Right forelimb (tissue), 1 donor: ENCODE measurements at places on chromosomes 4 and X.

GRCh38 chr4:111618908-111619307, 526.3 kb upstream of the FAM241A start:
- no peak for DNase-seq

DNA sequence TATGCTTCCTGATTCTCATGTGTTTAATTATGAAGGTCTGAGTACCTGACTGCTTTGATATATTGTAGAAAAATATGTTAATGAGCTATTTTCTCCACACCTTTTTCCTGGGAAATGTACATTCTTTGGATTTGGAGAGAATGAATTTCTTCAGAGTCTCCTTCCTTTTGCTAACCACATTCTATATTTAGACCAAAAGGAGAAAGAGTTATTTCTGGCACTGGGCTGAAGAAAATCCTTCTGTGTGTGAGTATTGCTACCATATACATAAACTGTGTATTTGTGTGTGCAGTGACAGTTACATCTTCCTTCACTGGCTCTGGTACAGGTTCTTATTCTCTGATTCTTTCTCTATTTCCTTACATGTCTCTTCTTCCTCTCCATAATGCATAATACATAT, 44.5 kb upstream of the PGRMC2 start:
- no peak for DNase-seq

DNA sequence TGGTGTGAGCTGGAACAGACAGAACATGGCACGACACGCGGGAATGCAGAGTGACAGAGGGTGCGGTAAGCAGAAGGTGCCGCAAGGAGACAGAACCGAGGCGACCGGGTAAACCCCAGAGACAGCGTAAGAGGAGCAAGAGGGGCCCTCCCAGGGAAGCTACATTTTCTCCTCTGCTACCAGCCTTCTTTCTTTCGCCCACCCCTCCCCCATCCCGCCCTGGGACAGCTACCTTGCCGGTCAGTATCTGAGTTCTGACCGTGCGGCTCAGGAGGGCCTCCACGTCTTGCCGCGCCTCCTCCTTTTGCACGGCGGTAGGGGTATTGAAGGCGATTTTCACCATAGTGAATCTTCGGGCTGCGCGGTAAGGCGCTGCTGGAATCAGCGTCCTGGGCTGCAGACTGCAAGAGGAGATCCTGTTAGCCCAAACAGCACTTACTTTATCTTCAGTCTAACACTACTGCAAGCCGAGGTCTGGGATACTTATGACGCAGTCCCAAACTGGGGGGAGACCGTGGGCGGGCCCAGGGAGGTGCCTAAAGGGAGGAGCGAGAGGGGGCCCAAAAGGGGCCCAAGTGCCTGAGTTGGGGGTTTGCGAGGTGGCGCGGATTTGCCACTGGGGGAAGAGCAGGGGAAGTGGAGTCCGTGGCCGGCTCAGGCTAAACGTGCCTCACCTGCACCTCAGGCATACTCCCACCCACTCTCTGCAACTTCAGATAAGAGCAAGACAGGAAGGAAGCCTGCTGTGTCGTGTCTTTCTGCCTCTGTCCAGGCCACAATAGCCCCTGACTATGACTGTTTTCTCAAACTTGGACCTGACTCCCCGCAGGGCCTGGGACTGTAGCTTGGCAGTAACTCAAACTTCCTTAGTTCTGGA, at the start of gene ITM2A:
Gene ITM2A (minus strand): TSS at position 462 of the 877 bp plus-strand sequence. CDS start 119 bp downstream, at position 343.
- peak; percentile 77 for DNase-seq

- DNase-seq = no peak
These were observed 163.9 kb downstream of the HS3ST1 start for GRCh38 chr4:11264841-11265240.

DNA sequence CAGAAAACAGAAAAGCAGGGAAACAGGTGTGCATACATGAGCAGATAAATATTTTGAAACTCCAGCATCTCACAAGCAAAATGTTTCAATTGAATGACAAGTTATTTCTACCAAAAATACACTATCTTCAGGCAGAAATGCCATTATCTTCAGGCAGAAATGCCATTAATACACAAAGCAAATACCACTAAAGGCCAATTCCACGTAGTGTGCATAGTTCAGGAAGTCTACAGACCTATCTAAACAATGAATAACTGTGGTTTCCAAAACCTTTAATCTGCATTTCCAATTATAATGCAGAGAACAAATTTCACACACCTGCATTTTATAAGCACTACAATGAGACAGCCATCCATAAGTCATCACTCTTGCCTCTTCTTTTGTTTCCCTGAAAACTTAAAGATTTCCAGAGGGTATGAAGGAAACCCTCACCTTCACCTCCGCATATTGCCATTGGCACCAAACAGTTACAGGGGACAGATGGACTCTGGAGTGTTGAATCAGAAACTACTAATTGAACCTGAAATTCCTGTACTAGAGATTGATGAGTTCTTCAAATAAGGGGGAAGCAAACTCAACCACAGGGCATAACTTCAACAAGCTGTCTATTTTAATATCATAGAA, 179.0 kb downstream of the PDGFC start:
- no peak for DNase-seq

GRCh38 chr4:26005764-26006163, 91.7 kb downstream of the SMIM20 start:
- DNase-seq = peak; percentile 17

DNA sequence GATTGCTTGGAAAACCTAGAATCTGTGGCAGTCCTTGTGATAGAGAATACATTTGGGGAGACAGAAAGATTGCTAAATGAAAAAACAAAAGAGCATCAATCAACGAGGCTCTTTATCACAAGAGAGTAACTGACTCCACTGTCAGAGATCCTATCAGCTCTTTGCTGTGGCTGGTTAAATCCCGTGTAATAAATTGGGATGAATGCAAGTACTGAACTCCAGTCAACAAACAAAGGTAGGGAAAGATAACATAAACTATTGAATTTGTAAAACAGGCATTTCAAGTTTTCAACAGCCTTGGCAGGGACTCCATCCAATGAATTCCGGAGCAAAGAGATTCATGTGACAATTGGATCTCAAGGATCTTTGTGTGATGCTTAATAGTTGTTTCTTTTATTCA, 21.3 kb downstream of the MMRN1 start:
- DNase-seq = no peak

DNA sequence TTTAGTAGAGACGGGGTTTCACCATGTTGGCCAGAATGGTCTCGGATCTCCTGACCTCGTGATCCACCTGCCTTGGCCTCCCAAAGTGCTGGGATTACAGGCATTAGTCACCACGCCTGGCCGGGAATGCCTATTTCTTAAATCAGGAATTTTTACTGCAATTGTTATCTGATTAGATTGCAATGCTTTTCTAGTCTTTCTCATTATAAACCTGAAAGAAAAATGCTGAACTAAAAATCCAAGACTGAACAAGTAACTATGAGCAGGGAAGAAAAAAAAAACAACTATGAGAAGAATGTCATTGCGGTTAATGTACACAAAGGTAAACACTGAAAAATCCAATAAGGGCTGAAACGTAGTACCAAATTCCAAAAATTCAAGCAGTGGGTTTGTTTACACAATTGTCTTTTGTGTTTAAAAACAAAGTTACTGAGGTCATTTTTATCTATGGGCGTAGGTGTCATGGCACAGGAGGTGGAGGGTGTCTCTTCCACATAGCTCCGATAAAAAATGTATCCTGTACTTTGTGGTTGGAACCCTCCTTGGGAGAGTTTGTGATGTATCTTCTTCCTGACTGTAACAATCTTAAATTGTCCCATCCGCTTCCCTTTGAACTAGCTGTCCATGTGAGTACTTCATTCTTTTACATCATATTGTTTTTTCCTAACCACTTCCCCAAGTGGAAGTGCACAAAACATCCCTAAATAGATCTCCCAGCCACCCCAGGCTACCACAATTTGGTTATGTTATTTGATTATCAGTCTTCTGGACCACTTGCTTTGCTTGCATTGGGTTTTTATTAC, 11.1 kb upstream of the TMEM156 start:
- no peak for DNase-seq

GRCh38 chr4:119587796-119588195, 40.8 kb downstream of the PDE5A start:
- no peak for DNase-seq

DNA sequence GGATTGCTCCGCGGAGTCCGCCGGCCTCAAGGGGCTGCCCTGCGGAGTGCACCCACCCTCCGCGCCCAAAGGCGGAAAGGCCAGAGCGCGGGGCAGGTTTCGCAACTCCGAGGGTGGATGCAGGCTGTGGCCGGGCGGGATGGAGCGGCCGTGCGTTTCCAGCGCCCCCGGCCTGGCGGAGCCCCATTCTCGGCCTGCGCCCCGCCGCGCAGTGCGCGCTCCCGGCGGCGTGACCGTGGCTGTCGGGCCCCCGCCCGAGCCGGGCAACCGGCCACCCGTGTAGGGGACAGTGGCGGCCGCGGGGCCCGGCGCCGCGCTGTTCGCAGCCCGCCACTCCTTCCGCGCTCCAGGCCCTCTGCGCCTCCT, 331 bp downstream of the SETD7 start:
- no peak for DNase-seq
